ENCODE measurements at places on chromosomes 16 and 17.

DNA sequence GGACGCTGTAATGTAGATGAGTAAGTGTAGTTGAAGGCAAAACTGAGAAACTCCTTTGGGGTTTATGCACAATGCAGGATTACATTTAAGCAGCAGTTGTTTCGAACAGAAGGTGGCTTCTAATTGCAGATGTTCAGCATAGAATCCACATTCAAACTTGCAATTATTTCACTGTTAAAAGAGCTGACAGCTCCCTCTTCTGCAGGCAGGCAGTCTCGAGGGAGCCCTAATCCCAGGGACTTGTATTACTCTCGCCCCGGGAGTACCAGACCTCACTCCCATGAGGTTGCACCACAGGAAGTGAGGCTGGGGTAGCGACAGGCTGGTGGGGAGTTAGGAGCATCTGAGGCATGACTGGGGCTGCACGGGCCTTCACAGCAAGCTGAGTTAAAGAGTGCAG, 484.3 kb upstream of the EEF2KMT start:
- DNase-seq, result no peak

DNA sequence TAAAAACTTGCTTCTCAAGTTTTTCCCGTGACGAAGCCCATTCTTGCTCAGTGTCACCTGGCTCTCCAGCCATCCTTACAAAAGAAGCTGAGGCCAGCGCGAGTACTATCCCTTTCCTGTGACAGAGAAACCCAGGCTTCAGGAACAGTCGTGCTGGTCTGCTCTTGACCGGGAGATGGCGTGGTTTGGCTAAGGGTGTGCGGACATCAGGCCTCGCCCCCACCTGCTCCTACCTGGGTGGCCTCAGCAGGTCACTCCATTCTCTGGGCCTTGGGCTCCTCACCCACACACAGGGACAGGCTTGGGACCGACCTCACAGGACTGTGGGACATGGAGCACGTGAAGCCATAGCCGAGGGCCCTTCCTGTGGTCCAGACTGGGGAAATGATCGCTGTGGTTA, 75.2 kb upstream of the CIBAR2 start:
- no peak for DNase-seq

DNA sequence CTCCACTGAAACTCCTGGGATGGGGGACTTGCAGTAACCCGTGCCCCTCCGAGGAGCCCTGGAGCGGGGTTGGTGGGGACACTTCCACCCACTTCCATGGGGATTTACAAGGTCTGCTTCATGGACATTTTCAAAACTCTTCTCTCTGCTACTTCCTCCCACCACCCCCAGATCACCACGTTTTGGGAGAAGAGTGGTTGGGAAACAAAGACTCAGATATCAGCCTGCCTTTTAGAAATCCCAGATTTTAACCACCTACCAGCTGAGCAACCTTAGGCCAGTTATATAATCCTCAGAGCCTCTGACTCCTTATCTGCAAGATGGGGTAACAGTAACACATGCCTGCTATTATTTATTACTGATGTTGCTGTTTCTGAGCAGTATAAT, 184.8 kb downstream of the CCDC182 start:
- no peak for DNase-seq

DNA sequence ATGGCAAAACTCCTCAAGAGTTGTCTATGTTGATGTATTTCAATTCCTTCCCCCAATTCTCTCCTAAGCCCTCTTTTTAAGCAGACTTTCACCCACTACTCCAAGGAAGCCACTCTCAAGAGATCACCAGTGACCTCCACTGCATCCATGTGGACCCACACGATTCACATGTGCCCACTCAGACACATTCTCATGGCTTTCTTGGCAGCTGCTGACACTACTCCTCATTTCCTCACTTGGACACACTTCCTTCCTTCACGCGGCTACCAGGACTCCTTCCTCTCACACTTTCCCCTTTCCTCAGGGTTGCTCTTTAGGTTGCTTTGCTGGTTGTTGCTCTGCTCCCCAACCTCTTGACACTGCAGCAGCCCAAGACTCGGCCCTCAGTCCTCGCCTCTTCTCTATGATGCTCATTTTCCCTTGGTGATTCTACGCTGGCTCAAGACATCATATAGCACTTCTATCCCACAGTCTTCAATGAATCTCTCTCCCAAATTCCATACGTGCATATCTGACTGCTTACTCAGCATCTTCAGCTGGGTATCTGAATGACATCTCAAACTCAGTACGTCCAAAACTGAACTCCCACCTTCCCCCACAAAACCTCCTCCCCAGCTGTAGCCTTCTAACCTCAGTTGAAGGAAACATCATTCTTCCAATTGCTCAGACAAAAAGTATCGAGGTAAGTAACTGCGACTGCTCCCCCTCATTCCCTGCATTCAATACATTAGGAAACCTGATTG, 28.2 kb downstream of the HELZ start:
- DNase-seq, result no peak

GRCh38 chr16:85762970-85763369, 12.1 kb upstream of the C16orf74 start:
- DNase-seq, result no peak

DNA sequence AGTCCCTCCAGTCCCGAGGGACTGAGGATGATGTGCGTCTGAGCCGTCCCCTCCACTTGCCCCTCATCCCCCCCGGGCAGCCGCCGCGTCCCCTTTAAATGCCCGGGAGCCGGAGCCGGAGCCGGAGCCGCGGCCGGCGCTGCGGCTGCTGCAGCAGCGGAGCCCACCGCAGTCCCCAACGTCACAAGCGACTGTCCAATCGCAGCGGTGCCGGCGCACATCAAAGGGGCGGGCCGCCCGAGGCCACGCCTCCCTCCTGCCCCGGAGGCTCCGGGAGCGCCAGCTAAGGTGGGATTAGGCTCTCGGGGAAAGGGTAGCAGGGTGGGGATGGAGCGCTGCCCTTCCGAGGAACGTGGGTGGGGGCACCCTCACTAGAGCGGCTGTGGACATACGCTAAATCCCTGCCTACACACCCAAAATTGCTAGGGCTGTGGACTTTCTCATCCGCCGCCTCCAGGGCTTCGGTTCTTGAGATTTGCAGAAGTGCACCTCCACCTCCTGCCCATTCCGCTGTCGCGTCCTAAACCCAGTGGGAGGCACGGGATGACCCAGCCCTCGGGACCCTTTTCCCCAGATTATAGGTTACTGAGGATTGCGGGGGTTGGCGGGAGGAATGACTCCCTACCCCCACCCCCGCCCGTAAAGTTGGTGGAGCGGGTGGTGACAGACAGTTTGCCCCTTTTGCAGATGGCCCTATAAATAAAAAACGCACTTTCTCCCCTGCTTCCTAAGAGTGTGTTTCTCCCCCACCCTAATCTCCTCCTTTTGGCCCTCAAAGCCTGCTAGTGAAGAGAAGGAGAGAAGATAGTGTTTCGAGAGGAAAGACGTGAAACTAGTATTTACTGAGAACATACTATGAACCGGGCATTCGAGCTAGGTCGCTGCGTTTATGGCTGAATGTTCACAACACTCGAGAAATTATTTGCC, at the start of gene PHOSPHO1:
TSS of gene PHOSPHO1 (minus strand) at position 152 of the 927 bp plus-strand sequence. CDS start 4,096 bp downstream, outside the sequence.
- DNase-seq, result peak; percentile 43

GRCh38 chr17:20944014-20944865, 98.6 kb downstream of the USP22 start:
- no peak for DNase-seq

DNA sequence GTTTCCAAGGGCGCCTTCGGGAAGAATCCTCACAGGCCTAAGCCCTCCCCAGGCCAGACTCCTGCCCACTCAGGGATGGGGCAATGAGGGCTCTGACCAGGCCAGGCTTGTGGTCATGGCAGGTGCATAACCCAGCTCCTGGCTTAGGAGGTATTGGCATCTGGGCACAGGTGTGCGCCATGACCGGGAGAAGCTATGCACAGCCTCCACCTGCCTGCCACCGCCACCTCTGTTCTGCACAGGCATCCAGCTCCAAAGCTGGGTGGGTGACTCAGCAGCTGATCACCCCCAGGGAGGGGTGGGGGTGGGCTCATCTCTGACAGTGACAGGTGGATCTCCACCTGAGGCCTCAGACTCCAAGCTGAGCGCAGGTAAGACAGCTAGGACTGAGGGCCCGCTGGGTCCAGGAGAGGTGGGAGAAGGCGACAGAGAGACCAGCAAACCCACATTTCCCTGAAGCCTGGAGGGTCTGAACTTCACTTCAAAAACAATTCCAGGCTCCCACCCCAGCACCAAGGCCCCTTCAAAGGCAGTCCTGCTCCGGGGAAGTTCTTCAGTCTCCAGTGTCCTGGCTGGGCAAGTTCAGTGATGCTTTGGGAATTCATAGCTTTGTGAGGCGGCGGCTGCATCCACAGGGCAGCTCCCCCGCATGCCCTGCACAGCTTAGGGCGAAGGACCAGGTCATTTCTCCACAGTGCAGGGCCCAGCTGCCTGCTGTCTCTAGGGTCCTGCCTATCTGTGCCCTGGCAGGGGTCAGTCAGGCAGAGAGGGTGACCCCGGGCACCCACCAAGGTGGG, 121.6 kb upstream of the SMURF2 start:
- no peak for DNase-seq

DNA sequence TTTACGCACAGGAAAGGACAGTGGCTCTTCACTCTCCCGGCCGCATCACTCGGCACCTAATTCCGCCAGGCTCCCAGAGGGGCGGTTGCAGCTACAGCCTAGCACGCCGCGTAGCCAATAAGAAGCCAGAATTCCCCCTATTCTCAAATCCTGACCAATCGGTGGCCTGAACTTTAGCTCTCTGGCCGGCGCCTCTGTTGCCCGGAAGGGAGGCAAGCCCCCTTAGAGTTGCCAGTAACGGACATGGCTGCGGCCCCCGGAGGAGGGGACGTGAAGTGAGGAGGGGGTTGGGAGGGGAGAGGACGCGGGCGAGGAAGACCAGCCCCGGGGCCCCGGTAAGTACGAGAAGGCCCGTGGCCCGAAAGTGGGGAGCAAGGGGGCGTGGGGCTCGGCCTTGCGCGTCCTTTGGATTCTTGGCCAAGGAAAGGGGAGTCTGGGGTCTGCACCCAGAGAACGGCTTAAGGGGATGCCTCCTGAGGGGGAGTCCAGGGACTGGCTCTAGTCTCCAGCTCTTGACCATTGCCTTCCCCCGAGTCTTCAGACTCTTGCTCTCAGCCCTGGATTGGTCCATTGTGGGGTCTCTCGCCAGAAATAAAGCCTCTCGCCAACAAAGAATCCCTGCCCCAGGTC, at the start of gene TMEM94:
TSS of gene TMEM94 (plus strand) at position 219 of the 630 bp plus-strand sequence. CDS start 15,271 bp downstream, outside the sequence.
- peak; percentile 99 for DNase-seq

DNA sequence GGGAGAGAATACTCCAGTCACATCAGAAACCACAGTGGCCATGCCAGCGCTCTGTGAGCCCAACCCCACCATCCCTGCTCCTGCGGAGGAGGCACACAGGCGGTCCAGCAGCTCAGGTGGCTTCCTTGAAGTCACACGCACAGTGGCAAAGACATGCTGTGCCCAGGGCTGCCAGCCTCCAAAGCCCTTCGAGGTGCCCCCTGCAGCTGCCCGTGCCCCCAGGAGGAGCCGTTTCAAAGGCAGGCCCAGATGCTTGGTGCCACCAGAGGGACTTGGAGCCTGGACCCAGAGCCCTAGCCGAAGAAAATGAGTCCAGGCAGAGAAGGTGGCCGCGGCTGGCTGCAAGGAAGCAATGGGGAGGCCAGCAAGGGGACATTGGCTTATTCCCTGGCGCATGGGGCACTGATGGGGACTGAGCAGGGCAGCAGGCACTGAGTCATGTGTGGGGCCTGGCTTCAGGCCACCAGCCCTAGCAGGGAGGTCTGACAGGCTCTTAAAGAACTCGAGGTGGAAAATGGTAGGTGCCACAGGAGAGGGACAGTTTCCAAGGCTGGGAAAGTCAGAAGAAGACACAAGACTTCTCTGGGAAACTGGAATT, 17.2 kb upstream of the CACNG1 start:
- DNase-seq, result no peak

DNA sequence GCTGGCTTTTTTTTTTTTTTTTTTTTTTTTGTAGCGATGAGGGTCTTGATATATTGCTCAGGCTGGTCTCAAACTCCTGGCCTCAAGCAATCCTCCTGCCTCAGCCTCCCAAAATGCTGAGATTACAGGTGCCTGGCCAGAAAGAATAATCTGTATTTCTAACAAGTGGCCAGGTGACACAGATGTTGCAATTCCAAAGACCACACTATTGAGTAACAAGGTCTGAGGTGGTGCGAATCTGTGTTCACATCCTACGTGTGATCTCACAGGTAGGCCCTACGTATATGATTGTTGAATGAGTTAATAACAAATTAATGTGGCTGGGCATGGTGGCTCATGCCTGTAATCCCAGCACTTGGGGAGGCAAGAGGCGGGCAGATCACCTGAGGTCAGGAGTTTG, 33.3 kb downstream of the OTOA start:
- no peak for DNase-seq

- no peak for DNase-seq
Measured at GRCh38 chr17:7014261-7014994, 2.0 kb downstream of the RNASEK start.

DNA sequence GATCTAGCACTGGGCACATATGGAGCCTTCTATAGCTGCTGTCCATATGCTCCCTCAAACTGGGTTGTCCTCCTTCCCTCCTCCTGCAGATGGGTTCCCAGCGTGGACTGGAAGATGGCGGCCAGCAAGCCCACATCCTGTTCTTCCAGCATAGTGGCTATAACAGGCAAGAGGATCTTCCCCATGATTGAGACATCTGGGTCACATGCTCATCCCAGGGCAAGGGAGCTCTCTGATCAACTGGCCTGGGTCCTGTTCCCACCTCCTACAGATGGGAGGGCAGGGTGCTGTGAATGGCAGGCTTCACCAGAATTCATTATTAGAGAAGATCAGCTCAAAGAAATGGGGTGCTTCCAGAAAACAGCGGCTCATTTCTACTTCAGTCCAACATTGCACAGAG, 210.2 kb downstream of the PARN start:
- no peak for DNase-seq

- no peak for DNase-seq
Measured at GRCh38 chr16:89864527-89864820, 8.9 kb upstream of the TCF25 start.

DNA sequence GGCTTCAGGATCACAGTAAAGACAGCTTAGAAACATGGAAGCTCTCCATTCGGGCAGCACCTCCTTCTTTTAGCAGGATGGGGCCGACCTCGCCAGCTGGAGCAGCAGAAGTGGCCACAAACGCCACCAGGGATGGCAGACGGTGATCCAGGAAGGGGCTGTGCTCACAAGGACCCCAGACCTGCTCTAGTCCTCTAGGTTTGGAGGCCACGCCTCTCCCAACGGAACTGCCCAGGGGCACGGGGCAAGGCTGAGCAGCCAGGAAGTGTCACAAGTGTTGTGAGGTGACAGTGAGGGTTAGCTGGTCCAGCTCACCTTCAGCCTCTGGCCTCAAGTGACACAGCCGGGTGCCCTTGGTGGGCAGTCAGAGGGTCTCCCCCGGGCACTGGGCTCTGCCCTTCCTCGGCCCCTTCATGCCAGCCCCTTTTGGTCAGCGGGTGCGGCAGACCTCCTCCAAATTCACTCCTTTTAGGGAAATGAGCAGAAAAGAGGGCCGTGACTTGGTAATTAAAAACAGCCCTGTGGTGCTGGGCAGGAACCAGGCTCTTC, 20.4 kb downstream of the CEP295NL start:
- no peak for DNase-seq

DNA sequence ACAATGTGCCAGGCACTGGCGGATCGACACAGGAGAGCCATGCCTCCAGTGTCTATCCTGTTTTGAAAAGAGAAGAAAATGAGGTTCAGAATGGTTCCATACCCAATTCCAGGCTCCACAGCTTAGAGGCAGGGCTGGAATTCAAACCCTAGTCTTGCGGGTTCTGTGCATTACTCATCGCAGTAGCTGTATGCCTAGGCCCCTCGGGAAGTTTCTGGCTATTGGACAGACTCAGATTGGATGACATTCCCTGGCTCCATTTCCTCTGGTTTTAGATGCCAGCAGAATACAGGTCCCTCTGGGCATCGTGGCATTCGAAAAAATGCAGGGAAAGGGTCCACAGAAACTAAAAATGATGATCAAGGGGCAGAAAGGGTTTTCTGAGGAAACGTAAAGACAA, 184.7 kb downstream of the COPRS start:
- DNase-seq, result no peak

Data from NCI-H524 treated with DMSO at 0.1 percent for 48 hours (cell line).